Vagina (tissue), 2 donors: ENCODE measurements at places on chromosomes 3 and 15.

- no peak for DNase-seq
- no peak overlapping the region for H3K27ac ChIP-seq
- H3K4me1 ChIP-seq = peaks cover 6% of the 10 kb centered on the region
- H3K4me3 ChIP-seq = no peak overlapping the region
- peaks cover 15% of the 10 kb centered on the region for H3K36me3 ChIP-seq
These were observed 8.3 kb upstream of the RHO start for GRCh38 chr3:129519896-129520715.

GRCh38 chr3:73028803-73029202 lies 32.2 kb downstream of the PPP4R2 start:
- H3K36me3 ChIP-seq = no peaks in the 10 kb centered on the region
- peaks cover 66% of the 10 kb centered on the region for H3K4me1 ChIP-seq
- no peak for DNase-seq
- no peak overlapping the region for H3K27ac ChIP-seq

GRCh38 chr3:86989006-86989405 lies 1.9 kb downstream of the VGLL3 start:
- peak overlapping the region; percentile 77 for H3K27ac ChIP-seq
- no peak for DNase-seq
- H3K4me3 ChIP-seq = peak overlapping the region; percentile 70
- H3K27me3 ChIP-seq = no peaks in the 10 kb centered on the region
- no peaks in the 10 kb centered on the region for H3K36me3 ChIP-seq

DNA sequence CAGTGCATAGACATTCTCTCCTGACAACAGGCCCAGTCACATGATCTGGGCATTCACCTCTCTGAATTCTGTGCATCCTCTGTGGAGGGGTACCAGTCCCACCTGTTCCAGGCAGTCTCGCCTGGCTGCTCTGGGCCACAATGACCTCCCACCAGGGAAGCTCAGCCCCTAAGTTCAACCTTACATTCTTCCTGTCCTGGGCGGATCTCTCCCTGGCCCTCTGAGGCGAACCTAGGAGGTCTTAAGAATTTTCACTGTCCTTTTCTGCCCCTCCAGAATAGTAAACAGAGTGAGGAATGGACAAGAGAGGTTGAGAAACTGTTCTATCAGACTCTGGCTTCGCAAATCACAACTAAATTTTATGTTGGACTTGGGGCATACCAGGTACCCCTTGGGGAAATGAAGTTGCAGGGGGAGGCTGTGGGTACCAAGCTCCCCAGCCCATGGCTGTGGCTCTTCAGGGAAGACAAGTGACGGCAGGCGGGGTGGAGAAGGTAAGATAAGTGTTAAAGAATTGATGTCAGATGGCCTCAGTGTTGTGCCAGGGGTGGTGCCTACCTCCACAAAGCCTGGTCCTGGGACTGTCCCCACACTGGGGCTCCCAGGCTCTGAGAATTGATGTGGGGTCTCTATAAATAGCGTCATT lies 5.3 kb downstream of the SCN5A start:
- DNase-seq = peak; percentile 64
- H3K4me1 ChIP-seq = no peaks in the 10 kb centered on the region
- no peaks in the 10 kb centered on the region for H3K27me3 ChIP-seq
- no peaks in the 10 kb centered on the region for H3K36me3 ChIP-seq
- no peak overlapping the region for H3K27ac ChIP-seq

- H3K27ac ChIP-seq = peak overlapping the region; percentile 24
- H3K36me3 ChIP-seq = no peaks in the 10 kb centered on the region
- peak; percentile 46 for DNase-seq
- no peak overlapping the region for H3K4me3 ChIP-seq
- peaks cover 19% of the 10 kb centered on the region for H3K4me1 ChIP-seq
- no peaks in the 10 kb centered on the region for H3K27me3 ChIP-seq
These were observed 78.4 kb upstream of the RASGRF1 start for GRCh38 chr15:79168922-79169456.

DNA sequence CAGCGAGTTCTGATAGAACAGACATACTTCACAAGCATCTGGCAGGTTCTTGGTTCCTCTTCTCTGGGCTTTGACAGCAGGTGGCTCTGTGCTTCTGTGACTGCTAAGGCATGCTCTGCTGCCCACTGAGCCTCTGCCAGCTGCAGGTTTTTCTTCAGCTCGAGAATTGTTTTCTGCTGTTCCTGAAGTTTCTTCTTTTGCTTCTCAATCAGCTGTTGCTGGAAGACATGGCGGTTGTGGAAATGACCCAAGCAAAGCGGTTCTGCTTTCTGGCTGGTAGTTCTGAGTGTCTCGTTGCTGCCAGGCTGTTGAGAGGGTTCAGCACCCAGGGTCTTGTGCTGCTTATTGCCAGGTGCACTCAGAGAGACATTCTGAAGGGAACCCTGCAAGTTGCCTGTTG lies 50.8 kb downstream of the CCDC191 start:
- no peaks in the 10 kb centered on the region for H3K27me3 ChIP-seq
- DNase-seq = no peak
- H3K4me3 ChIP-seq = no peak overlapping the region
- H3K27ac ChIP-seq = no peak overlapping the region
- H3K4me1 ChIP-seq = no peaks in the 10 kb centered on the region

GRCh38 chr15:55858661-55859060 lies 115.7 kb upstream of the PRTG start:
- no peak overlapping the region for H3K4me3 ChIP-seq
- H3K27me3 ChIP-seq = no peaks in the 10 kb centered on the region
- H3K36me3 ChIP-seq = peaks cover 33% of the 10 kb centered on the region
- H3K27ac ChIP-seq = no peak overlapping the region
- DNase-seq = no peak

DNA sequence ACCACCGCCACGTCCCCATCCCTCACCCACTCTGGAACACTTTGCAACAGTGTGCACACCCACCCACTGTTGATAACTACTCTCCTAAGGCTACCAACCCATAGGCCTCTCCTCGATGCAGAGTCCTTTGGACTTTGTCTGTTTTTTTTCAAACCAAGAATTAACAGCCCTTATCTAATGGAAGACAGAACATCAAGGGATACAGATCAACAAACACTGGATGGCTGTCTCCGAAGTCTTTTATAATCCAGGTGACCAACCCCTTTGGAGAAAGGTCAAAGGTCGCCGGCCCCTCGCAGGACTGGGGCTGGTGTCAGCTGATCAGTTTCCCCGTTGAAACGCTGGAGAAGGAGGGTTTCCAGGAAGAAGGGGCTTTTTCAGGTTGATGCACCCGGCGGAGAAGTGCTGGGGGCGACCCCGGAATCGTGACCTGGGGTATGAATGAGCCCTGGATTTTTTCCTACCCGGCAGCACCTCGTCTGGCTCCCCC lies 532 bp downstream of the B4GALT4 start:
- H3K27me3 ChIP-seq = no peaks in the 10 kb centered on the region
- peak overlapping the region; percentile 64 for H3K4me3 ChIP-seq

- H3K4me1 ChIP-seq = no peaks in the 10 kb centered on the region
- H3K4me3 ChIP-seq = no peak overlapping the region
- H3K27me3 ChIP-seq = no peaks in the 10 kb centered on the region
- DNase-seq = no peak
- H3K36me3 ChIP-seq = no peaks in the 10 kb centered on the region
These were observed 225.4 kb downstream of the EPHA3 start for GRCh38 chr3:89332793-89333192.

- H3K27ac ChIP-seq = no peak overlapping the region
- no peak overlapping the region for H3K4me3 ChIP-seq
- H3K4me1 ChIP-seq = peaks cover 3% of the 10 kb centered on the region
- no peaks in the 10 kb centered on the region for H3K36me3 ChIP-seq
These were observed 5.9 kb downstream of the NUP210 start for GRCh38 chr3:13414040-13414729.
